Activated naive CD4-positive, alpha-beta T cell treated with Interleukin-2 at 50 U/mL for 16 hours (primary cell): ENCODE measurements at places on chromosomes 16 and 17.

DNA sequence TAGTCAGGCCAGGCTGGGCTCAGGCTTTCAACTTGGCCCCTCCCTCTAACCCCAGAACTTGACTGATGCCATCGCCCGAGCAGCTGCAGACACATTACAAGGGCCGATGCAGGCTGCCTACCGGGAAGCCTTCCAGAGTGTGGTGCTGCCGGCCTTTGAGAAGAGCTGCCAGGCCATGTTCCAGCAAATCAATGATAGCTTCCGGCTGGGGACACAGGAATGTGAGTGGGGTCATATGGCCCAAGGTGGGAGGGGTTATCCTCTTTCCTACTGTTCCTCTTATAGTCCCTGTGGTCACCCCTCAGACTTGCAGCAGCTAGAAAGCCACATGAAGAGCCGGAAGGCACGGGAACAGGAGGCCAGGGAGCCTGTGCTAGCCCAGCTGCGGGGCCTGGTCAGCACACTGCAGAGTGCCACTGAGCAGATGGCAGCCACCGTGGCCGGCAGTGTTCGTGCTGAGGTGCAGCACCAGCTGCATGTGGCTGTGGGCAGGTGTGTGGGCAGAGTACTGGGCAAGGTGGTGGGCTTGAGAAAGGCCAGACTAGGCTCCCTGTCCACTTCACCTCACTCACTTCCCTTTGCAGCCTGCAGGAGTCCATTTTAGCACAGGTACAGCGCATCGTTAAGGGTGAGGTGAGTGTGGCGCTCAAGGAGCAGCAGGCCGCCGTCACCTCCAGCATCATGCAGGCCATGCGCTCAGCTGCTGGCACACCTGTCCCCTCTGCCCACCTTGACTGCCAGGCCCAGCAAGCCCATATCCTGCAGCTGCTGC lies 2.1 kb upstream of the NRN1L start:
- no peak for DNase-seq

- no peak for DNase-seq
Observed at GRCh38 chr17:43945074-43945829, 3.0 kb upstream of the PPY start.

DNA sequence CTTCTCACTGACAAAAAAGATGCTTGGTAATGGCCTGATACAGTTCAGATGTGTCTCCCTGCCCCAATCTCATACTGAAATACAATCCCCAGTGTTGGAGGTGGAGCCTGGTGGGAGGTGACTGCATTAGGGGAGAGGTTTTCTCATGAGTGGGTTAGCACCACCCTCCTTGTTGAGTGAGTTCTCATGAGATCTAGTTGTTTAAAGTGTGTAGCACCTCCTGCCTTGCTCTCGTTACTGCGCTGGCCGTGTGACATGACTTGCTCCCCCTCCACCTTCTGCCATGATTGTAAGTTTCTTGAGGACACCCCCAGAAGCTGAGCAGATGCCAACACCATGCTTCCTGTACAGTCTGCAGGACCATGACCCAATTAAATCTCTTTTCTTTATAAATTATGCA lies 5.0 kb downstream of the TSR1 start:
- DNase-seq, result no peak

GRCh38 chr17:9087921-9088320 lies 66.6 kb downstream of the NTN1 start:
- DNase-seq, result no peak

- DNase-seq, result no peak
Observed at GRCh38 chr17:63644846-63645245, 22.6 kb downstream of the MAP3K3 start.

GRCh38 chr17:73645050-73645871 lies 1.0 kb upstream of the SDK2 start:
- no peak for DNase-seq

DNA sequence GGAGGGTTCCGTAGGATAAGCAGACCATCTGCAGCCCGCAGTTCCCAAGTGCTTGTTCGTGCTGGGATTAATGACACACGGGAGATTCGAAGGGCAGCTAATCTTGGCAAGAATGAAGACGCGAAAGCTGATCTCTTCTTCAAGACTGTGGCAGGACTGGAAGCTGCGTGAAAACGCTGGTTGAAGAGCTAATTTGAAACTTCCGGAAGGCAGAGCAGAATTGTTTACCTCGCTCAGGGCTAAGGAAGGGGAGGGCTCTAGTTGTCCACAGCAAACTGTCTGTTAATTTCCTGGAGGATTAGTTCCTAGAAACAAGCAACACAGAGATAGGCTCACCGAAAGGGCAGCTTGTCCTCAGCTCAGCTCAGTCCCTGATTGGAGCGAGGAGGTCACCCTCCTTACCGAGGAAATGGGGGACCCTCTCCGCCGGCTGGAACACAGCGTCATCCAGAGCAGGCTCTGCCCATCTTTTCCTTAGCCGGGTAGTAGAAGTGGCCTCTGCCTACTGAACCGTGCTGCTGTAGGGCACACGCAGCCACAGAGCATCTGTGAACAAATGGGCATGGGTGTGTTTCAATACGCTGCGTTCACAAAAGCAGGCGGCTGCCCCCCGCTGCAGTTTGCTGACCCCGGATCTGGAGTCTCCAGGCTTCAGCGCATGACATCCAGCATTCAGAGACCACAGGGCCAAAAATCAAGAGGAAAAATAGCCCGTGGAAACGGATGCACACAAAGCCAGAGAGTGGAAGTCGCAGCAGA lies 16.7 kb upstream of the BAIAP2 start:
- DNase-seq, result peak; percentile 27

- DNase-seq, result peak; percentile 10
Observed at GRCh38 chr17:58052945-58053715, 30.1 kb upstream of the DYNLL2 start.

DNA sequence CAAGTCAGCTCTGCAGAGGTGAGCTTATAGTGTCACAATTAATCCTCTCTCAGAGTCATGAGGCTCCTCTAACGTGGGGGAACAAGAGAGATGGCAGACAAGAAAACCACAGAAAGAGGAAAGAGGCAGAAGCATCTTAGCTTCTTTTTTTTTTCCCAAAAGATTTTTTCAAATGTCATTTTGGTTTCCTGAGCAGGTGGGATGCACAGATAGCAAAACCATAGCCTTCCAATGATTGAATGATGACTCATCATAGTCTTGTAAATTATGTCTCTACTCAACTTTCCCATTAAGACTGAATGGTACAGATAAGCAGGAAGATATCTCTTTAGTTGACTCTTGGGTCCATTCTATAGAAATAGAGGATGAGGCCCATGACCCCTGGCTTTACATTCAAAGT lies 162.8 kb upstream of the ZFHX3 start:
- no peak for DNase-seq
